ENCODE measurements at places on chromosomes 12 and 14.

- DNase-seq = no peak
Measured at GRCh38 chr14:104370256-104370870, 209.2 kb upstream of the C14orf180 start.

DNA sequence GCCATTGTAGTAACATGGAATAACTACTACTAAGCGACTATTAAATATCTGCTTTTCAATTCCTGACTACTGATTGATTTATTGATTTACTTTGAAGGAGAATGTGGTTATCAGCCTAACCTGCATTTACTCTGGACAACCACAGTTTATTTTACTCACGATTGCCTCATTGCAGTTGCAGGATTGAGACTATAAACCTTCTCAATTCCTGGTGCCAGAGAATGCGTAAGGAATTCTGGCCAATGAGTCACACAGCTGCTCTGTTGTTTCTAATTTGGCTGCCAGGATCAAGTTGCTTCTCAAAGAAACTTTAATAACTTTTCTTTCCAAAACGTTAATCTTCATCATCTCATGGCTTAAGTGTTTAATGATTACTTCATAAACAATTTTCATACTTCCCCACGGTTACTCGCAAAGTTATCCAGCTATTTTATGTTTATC lies 13.1 kb upstream of the TMTC1 start:
- DNase-seq = peak; percentile 5

DNA sequence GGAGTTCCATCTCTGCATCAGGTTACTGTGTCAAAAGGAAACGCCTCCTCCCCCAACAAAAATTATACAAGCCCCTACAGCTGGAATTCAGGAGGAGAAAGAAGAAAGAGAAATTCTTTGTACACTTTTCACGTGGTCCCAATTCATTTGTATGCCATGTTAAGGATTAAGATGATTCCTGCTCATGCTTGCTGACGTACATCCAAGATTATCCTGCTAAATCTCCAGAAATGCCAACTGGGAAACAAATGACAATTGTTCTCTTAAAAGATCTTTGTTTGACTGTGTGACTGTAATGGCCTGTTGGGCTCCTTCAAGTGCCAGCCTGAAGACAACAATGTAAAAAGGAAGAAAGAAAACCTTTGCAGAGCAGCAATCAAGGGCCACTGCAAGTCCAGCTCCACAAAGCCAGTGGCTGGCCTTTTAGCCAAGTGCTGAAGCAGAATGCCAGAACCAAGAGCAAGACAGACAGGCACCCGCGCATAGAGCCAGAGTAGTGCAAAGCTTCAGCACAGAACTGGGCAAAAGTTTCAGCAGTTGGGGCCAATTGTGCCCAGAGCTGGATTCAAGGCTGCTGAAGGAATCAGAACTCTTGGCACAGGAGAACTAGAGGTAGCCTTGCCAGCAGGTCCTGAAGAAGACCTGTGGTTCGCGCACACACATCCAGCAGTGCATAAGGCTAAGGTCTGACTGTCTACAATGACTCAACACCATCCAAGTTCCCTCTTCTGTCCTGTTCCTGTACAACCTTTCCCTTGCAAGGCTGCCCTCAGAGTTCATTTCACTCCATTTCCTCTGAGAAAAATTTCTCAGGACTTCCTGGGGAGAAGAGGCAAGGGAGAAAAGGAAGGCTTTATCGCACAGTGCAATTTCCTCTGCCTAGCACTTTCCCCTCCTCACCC lies 209.7 kb upstream of the BMP4 start:
- no peak for DNase-seq

DNA sequence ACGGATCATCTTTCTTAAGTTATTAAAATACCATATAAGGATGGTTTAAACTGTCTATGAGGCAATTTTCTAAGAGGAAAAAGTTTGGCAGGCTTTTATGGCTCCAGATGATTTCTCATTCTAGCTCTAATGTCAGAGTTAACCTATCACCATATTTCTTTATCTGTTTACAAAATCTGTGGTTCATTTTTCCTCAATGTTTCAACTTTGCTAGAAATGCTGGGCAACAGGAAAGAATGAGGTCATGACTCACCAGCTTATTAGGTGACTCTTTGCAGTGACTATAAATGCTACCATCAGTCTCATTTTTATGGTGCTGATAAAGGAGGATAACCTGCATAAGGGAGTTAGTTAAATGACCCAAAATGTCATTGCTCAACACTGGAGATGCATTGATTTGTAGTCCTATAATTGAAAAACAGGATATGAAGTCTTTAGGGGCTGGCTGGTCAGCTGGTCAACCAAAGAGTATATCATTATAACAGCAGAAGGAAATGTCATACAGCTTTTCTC lies 45.3 kb upstream of the RAP1B start:
- DNase-seq = peak; percentile 67

DNA sequence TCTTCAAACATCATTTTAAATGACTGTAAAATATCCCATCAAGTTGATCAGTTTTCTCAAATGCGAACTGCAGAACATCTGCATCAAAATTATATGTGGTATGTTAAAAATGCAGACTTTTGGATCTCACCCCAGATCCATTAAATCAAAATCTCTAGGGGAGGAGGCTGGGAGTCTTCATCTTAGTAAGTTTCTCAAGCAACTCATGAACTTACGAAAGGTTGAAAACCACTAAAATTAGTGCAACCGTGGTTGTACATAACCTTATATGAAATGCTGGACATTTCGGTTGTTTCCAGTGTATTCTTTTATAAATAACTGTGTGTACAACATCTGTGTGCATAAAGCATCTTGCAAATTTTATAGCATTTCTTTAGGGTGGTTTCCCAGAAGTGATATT lies 39.2 kb downstream of the ZFP36L1 start:
- no peak for DNase-seq

- no peak for DNase-seq
Measured at GRCh38 chr14:31489691-31490090, 1.9 kb upstream of the GPR33 start.

- no peak for DNase-seq
Measured at GRCh38 chr14:88289234-88289633, 33.8 kb downstream of the KCNK10 start.

DNA sequence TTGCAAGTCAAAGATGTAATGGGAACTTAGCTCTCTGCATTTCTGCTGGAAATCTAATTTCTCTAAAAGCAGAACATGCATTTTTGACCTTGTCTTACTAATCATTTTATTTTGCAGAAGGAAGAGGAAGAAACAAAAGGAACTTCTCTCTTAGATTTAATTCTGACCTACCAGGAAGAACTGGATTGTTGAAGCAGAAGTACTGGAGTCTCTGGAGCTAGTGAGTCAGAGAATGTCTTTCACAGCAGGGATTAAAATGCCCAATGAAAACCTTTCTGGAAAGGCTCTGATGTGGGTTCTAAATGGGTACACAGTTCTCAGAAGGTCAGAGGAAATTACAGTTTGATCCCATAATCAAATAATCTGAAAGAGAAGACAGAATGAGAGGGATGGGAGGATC lies 70.8 kb upstream of the GNG2 start:
- no peak for DNase-seq

GRCh38 chr14:105026802-105027563 lies 6.1 kb upstream of the CDCA4 start:
- no peak for DNase-seq

DNA sequence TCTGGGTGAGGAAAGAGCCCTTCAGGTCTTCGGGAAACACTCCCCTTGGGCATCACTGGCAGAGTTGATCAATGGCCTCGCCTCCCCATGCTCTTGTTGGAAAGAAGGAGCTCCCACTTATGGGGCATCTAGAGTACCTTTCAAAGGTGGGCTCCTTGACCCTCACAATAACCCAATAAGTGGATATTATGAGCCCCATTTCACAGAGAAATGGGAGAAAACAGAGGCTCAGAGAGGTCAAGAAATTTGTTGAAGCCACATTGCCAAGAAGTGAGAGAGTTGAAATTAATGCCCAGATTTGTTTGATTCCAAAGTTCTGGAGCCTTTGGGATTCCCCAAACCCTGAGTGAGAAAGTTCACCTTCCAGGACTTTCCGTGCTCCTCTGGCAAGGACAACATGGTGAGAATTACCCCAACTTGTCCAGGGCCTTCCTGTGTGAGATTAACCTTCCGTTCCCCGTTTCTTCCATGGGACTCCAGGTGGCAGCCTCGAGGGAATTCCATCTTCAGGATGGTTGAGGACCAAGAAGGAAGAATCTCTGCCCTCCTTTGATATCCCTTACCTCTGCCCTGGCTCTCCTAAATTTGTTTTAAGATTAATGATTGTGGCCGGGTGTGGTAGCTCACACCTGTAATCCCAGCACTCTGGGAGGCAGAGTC lies 7.5 kb upstream of the CHD4 start:
- DNase-seq = no peak

GRCh38 chr14:29339494-29340172 lies 573.0 kb downstream of the FOXG1 start:
- DNase-seq = no peak

DNA sequence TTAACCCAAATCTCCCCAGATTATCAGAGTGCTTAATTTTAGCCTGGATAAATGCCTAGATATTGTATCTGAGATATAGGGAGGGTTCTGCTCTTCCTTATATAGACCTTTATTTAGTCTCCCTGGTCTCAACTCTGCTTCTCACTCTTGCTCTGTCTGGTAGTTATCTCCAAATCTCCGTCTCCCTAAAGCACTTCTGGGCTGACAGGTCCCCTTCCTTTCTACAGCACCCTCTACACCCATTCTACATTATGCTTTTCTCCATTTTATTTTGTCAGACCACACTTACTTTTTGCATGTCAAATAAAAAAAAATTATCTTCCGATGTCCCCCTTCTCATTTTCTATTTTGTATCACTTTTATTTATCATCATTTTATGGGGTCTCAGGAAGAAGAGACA lies 2.0 kb upstream of the ERC1 start:
- DNase-seq = no peak

DNA sequence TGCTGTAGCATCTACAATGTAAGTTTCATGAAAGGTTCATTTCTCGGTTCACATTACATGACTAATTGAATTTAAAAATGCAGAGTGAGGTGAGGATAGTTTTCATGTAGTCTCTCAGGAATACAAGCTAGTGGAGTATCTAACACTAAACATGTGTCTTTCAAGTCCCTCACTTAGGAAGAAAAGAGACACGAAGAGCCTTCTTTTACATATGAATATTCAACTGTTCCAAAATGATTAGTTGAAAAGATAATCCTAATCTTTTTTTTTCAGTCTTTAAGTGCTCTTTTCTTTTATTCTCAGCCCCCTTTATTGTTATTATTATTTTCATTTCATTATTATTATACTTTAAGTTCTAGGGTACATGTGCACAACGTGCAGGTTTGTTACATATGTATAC lies 10.8 kb downstream of the PRR4 start:
- DNase-seq = no peak

GRCh38 chr12:59649203-59649602 lies 53.4 kb downstream of the SLC16A7 start:
- DNase-seq = no peak

Data from Panc1 (cell line).